ENCODE measurements at places on chromosomes 3 and 15.

DNA sequence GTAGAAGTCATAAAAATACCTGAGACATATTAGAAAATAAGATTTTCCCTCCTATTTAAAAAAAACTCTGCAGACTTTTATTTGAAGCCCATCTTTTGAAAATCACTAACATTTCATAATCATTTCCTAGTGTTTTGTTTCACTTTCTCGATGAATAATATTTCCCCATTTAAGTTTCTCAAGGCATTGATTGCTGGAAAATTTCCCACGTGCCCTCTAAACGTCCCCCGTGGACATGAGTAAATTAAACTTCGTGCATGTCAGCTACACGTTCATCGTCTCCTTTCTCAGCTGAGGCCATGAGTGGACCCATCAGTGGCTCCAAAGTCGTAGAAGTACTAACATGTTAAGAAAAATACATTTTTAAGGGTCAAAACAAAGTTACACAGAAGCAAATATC lies 2.0 kb upstream of the TM2D3 start:
- DNase-seq, result no peak

DNA sequence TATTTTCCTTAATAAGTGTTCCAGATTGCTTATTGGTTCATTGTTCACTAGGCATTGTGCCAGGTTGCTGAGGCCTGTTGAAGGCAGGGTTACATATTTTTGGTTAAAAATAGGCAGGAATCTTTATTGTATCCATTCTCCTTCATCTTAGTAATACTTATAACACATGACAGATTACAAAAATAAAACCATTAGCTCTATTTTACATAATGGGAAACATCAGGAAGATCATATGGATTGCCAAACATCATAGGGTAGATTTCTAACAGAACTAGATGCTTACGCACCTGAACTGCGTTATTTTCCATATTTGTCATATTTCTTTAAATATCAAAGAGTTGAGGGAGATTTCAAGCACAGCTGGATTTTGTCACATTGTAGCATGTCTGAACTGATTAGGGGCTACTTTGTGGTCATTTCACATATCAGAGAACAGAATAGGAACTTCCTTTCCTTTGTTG lies 462.9 kb upstream of the SGO1 start:
- no peak for DNase-seq

GRCh38 chr3:11045536-11045935 lies 53.0 kb downstream of the SLC6A1 start:
- DNase-seq, result no peak

DNA sequence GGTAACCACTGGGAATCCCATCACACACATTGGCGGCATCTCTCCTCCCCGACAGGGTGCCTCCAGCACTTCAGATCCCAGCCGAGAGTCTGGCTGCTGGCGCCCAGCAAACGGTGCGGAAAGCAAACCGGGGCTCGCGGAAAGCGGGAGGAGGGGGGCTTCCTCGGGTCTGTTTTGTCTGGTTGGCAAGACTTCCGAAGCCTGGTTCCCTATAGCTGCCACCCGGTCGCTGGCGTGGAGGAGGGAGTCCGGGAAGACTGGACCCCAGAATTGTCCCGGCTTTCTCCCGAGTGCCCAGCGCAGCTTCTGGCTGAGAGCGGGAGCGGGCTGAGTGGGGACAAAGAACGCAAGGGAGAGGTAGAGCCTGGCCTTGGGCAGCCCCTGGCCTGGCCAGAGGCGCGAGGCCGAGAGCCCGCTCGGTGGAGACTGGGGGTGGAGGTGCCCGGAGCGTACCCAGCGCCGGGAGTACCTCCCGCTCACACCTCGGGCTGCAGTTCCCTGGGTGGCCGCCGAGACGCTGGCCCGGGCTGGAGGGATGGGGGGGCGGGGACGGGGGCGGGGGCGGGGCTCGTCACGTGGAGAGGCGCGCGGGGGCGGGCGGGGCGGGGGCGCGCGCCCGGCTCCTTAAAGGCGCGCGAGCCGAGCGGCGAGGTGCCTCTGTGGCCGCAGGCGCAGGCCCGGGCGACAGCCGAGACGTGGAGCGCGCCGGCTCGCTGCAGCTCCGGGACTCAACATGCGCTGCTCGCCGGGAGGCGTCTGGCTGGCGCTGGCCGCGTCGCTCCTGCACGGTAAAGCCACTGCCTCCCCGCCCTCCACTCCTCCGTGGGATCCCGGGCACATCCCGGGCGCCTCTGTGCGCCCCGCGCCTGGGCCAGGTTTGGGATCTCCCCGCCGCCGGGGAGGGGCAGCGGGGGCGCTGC lies at the start of gene CHRNA7:
TSS of gene CHRNA7 (plus strand) at position 654 of the 920 bp plus-strand sequence. CDS start at position 734, 80 bp downstream.
- DNase-seq, result peak; percentile 29

- no peak for DNase-seq
These were observed 400.6 kb downstream of the ZBTB20 start for GRCh38 chr3:114746502-114746901.

GRCh38 chr3:162166543-162166942 lies 669.9 kb downstream of the OTOL1 start:
- no peak for DNase-seq

GRCh38 chr3:157475921-157476414 lies 27.2 kb downstream of the VEPH1 start:
- no peak for DNase-seq

- no peak for DNase-seq
These were observed 36.5 kb downstream of the NIPA2 start for GRCh38 chr15:22874966-22875365.

DNA sequence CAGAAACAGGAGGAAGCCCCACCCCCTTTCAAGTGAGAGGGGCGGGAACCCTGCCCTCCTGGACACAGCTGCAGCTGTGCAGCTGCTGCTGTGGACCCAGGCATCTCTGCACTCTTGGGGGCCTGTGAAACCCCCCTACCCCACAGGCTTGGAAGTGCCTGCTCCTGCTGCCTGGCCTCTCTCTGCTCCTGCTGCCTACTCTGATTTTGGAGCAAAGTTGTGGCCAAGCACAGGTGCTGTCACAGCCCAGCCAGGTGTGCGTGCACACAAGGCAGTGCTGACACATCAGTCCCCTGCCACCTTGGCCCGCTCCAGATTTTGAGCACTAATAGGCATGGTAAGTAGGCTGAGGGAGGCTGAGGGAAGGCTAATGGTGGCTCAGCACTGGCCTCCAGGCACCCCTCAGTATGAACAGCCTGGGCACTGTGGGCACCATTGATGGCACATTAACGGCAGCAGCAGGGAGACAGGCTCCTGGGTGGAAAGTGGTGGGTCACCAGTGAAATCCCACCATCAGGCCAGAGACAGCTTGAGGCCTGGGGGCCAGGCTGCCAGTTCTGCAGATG lies 890.9 kb downstream of the GBE1 start:
- no peak for DNase-seq

DNA sequence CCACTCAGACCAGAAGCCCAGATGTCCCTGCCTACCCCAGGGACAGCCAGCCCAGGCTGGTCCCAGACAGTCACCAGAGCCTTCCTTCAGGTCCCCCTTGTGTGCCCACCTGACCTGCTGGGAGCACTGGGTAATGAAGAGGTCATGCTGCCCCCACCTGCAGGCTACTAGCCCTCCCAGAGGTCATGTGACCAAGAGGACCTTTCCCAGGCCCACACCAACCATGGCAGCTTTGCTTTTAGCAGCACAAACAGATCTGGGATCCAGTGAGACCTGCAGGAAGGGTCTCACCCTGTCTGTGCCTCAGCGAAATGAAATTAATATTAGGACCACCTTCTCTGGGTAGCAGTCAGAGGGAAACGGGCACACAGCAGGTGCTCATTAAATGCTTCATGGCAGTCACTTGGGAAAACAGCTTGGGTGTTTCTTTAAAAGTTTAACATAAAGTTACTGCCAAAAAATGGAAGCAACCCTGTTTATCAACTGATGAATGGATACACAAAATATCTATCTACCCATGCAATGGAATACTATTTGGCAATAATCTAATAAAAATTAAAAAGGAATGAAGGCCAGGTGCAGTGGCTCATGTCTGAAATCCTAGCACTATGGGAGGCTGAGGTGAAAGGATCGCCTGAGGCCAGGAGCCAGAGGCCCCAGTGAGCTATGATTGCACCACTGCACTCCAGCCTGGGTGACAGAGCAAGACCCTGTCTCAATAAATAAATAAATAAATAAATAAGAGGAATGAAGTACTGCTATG lies 43.7 kb downstream of the DNAJB8 start:
- no peak for DNase-seq

- DNase-seq, result no peak
These were observed 15.2 kb downstream of the GXYLT2 start for GRCh38 chr3:72903004-72903403.

- DNase-seq, result no peak
These were observed 6.4 kb upstream of the CCDC33 start for GRCh38 chr15:74229686-74230085.

DNA sequence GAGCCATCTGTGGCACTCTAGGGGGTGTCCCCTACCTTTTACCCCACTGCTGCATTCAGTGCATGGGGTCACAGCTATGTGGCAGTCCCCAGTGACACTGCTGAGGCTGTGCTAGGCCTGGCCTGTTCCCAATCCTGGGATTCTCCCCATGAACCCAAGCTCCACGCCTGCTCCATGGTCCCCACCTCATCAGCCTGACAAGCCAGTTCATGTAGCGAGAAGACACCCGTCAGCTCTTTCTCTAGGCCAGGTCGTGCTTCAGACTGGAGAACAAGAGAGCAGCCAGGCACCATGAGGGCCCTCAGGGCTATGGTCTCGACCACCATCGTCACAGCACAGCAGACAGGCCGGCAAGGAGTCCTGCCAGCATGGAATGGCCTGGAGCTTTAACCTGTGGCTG lies 72.8 kb upstream of the PRR20G start:
- DNase-seq, result no peak

DNA sequence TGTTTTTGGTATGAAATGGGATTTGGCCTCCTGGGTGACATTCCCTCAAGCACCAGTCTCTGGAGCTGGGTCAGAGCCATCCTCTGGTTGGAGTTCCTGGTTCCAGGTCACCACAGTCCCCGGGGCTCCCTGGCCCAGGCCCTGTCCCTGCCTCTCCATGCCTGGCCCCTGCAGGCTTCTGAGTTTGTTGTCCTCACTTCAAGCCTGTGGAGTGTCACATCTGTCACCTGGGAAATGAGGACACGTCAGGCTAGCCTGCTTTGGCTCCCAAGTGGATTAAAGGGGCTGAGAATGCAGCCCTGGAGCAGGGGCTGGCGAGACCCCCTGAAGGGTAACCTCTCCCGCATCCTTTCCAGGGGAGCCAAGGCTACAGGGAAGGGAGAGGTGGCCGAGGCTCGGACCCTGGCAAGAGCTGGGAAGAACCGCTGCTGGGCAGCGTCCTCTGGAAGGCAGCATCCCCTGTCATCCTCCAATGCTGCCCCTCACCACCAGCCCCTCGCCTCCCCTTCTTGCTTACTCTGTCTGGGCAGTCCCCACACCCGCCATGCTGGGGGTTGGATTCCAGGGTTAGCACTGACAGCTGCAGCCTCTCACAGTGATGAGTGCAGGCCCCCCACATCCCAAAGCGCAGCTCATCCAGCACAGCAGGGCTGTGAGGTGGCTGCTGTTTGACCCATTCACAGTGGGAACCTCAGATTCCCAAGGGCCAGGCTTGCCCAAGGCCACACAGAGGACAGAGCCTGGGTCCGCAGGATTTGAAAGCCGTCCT lies 75.5 kb upstream of the IQSEC1 start:
- no peak for DNase-seq

DNA sequence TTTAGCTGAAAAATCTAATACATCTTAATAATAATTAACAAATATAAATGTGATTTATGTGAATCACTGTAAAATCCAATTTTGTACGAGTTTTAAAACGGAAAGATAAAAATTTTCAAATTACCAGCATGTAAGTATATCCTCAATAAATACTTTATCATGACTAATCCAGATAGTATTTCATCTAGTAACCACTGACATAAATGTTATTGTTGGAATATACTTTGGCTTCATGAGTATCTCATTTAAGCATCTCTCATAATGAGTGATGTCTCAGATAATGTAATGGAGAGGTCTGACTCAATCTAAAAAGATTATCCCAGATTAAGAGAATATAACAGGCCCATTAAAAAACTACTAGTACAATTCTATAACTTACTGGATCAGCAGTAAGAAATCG lies 216.3 kb downstream of the STAG1 start:
- no peak for DNase-seq

DNA sequence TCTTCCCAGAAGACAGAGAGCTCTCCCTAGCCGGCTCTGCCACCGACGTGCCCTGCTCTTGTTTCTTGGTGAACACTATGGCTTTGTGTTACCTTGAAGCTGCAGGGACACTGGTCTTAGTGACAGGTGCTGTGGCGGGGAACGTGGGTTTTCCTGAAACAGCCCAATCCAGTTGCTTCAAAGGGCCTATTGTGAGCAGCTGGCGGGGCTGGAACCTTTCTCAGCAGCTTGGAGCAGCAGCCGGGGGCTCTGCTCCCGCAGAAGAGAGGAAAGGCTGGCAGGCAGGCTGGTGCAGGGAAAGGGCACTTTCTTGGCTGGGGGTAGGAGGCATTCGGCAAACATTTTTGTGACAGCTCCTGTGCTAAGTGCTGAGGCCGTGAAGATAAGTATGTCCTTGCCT lies 12.8 kb downstream of the MYZAP start:
- DNase-seq, result no peak

DNA sequence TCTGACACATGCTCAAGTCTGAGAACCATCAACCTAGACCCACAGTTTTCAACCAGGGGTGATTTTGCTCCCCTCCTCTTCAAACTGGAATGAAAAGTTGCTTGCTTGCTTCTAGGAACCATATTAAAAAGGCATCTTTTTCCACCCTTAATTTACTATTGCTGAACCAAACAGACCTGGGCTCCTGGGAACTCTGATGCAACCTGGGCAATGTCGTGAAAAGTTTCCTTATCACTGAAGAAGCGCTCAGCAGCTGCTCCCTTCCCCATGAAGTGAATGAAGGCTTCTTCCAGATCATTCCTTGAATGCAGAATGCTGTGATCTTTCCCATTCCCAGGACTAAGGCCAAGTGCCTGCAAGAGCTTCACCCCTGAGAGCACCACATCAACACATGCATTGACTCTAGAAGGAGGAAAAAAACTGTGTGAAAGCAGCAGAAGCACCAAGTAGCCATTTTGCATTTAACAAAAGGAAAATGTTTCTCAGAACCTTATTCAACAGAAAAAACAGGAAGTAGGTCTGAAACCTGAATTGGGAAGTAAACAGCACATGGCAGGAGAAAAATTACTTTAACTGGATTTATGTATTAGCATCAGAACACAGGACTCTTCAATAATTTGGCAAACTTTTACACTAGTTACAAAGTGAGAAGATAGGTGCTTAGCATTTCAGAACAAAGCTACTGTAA lies 8.7 kb downstream of the ADPGK start:
- no peak for DNase-seq

DNA sequence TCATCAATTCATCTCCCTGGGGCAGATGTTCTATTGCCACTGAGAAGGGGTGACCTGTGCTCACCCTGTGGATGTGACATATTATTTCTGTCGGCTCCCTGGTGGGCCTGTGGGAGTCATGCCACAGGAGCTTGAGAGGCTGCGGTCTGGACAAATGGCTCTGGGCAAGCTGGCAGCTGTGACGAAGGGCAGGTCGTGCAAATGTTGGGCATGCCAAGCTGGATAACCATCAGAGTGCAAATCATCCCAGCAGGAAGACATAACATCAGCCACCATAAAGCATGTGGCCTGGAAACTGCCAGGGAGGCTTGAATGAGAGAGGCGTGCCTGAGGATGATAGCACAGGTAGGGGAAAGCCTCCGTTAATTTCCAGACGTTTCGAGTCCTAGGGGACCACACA lies 45.3 kb upstream of the FAM3D start:
- no peak for DNase-seq
